ENCODE measurements at places on chromosomes 1 and 21.

GRCh38 chr1:156394835-156395461 lies 25.9 kb downstream of the RHBG start:
- DNase-seq = no peak

DNA sequence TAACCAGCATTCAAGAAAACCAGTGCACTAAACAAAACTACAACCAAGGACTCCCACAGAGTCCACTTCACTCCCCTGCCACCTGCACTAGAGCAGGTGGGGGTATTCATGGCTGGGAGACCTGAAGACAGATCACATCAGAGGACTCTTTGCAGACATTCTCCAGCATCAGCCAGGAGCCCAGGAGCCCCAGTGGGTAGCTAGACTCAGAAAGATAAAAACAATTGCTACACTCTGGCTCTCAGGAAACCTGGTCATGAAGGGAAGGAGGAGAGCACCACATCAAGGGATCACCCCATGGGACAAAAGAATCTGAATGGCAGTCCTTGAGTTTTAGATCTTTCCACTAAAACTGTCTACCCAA lies 472.1 kb downstream of the PLPP3 start:
- DNase-seq = no peak

GRCh38 chr1:36156329-36157114 lies 562 bp downstream of the MAP7D1 start:
- DNase-seq = peak; percentile 83

DNA sequence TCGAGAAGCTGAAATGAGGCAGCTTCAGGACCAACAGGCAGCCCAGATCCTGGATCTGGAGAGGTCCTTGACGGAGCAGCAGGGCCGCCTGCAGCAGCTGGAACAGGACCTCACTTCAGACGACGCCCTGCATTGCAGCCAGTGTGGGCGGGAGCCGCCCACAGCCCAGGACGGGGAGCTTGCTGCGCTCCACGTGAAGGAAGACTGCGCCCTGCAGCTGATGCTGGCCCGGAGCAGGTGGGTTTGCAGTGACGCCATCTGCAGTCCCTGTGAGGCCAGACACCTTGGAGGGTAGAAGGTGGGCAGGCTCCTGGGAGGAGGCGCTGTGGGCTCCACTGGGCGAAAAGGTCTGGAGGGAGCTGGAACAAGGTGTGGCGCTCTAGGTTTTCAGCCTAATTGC lies 39.7 kb downstream of the PCNT start:
- no peak for DNase-seq

GRCh38 chr21:42685036-42685435 lies 31.6 kb downstream of the PDE9A start:
- DNase-seq = no peak

DNA sequence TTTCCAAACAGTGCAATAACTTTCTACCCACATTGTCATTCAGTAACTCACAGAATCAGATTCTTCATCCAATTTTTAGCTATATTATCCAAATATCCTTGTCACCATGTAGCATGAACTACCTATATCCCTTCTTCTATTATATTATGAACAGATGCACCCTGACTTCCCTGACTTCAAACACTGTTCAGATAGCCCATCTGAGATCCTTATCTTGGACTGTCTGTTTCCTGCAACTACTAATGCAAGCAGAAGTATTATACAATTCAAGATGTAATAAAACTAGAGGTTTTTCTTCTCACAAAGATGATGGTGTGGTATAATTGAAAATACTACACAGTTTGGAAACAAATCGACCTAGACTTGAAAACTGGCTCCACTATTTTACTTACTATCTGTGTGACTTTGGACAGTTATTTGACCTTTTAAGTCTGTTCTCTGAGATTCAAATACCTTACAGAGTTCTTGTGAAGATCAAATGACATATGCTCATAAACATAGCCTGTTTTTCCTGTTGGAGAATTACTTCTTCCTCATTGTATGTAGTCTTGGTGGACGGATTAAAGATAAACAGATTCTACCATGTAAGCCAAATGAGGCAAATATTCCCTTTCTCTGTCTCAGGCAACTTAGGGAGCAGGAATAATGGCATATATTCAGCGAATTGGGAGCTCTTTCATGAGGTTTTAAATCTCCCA lies 407.9 kb upstream of the ZRANB2 start:
- DNase-seq = no peak

All from nephron progenitor cell (in vitro differentiated cells).